DND-41 (cell line): ENCODE measurements at places on chromosomes 4 and X.
A peak's percentile ranks its signal among the peaks of the same experiment; 100 is the strongest.

- DNase-seq: no peak
- H3K4me3 ChIP-seq: no peak overlapping the region
- H3K27ac ChIP-seq: no peak overlapping the region
- H3K27me3 ChIP-seq: no peaks in the 10 kb centered on the region
Measured at GRCh38 chr4:70269674-70270073, 27.3 kb downstream of the CSN3 start.

DNA sequence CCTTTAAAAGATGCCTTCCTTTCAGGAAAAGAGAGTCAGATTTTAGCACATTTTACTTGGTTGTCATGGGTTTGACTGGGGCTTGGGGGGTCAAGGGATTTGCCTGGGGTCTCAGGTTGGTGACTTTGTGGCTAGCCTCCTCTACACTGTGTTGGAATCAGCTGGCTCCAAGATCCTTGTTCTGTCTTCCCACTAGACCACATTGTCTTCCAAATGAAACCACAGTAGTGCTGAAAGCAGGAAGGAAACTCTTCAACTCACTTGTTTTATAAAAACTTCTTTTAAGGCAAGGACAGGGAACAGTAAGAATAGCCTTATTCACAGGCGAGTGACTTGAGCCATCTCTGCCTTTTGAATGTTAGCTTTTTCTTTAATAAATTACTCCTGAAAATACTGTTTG is 37.0 kb upstream of the OTUD4 start:
- H3K4me1 ChIP-seq: no peaks in the 10 kb centered on the region
- H3K27me3 ChIP-seq: peaks cover 6% of the 10 kb centered on the region

- H3K4me3 ChIP-seq: no peak overlapping the region
- peak; percentile 74 for DNase-seq
- H3K36me3 ChIP-seq: peaks cover 28% of the 10 kb centered on the region
- H3K4me1 ChIP-seq: peaks cover 98% of the 10 kb centered on the region
- no peaks in the 10 kb centered on the region for H3K27me3 ChIP-seq
- H3K27ac ChIP-seq: peak overlapping the region; percentile 100
Measured at GRCh38 chrX:7086384-7086783, 61.1 kb upstream of the STS start.

DNA sequence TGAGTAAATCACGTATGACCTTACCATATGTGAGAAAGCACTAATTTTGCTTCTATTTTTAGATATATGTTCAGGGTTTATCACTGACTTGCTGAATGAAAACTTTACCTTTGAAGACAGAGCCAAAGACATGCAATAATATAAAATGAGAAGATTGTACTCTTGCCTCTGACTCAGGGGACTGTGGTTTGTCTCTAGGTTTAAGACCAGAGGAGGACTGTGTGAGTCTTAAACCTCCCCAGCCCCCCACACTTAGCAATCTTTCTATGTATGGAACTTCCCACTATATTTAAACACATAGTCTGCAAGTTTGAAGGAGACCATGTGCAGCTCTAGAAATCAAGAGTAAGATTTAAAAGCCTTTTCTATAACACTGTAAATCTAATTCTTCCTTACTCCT is 368.7 kb upstream of the FAM241A start:
- no peak overlapping the region for H3K27ac ChIP-seq
- no peaks in the 10 kb centered on the region for H3K4me1 ChIP-seq
- DNase-seq: no peak
- no peaks in the 10 kb centered on the region for H3K36me3 ChIP-seq
- no peaks in the 10 kb centered on the region for H3K27me3 ChIP-seq

DNA sequence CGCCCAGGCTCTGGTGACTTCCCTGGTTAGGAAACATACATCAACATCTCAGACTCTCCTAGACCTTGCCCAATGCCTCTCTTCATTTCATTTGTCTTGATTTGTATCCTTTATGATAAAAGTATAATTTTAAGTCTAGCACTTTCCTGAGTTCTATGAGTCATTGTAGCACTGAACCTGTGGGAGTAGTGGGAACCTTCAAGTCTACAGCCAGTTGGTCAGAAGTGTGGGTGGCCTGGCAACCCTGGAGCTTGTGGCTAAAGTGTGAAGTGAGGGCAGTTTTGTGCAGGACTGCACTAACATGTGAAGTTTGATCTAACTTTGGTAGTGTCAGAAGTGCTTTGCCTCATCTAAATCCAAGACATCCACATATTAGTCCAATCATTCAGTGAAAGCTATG is 259.3 kb upstream of the IGFBP7 start:
- H3K27me3 ChIP-seq: no peaks in the 10 kb centered on the region
- no peaks in the 10 kb centered on the region for H3K4me1 ChIP-seq
- H3K4me3 ChIP-seq: no peak overlapping the region
- H3K27ac ChIP-seq: no peak overlapping the region
- no peak for DNase-seq

- no peak overlapping the region for H3K27ac ChIP-seq
- H3K36me3 ChIP-seq: no peaks in the 10 kb centered on the region
- H3K4me3 ChIP-seq: no peak overlapping the region
- DNase-seq: no peak
- peaks cover 2% of the 10 kb centered on the region; the same call in 1 of the 2 replicates for H3K4me1 ChIP-seq
Measured at GRCh38 chr4:38243388-38244053, 283.3 kb downstream of the PTTG2 start.

DNA sequence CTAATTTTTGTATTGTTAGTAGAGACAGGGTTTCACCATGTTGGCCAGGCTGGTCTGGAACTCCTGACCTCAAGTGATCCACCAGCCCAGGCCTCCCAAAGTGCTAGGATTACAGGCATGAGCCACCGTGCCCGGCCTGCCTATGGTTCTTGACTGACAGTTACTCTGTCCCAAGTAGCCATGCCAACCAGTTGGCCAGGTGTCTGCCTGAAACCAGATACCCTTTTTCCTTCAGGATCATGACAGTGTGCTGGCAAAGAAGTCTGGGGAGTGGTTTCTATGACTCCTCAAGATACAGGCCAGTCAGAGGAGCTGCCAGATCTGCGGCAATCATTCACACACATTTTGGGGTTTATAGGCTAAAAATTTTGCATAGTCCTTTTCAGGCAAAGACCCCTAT is 1.7 kb upstream of the LAS1L start:
- peaks cover 31% of the 10 kb centered on the region for H3K4me1 ChIP-seq
- H3K27me3 ChIP-seq: no peaks in the 10 kb centered on the region
- H3K27ac ChIP-seq: no peak overlapping the region
- H3K4me3 ChIP-seq: no peak overlapping the region

GRCh38 chr4:6730603-6731317 is 14.8 kb downstream of the BLOC1S4 start:
- H3K4me3 ChIP-seq: no peak overlapping the region
- H3K4me1 ChIP-seq: no peaks in the 10 kb centered on the region

DNA sequence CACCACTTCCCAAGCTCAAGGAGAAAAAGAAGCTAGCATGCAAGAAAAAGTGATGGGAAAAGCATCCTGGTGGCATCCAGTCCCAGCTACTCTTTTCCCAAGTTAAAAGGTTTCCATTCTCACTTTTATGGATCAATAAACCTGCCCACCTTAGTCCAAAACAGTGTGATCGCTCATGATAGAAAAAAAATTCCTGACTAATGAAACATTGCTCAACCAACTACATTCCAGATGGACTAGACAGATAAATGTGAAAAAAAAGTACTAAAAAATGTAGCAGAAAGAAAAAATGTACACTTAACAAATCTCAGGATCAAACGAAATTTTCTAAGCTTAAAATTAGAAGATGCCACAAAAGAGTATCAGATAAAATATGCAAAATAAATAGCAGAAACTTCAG is 312.2 kb downstream of the TMA16 start:
- H3K4me1 ChIP-seq: no peaks in the 10 kb centered on the region
- H3K27me3 ChIP-seq: no peaks in the 10 kb centered on the region
- H3K27ac ChIP-seq: no peak overlapping the region
- DNase-seq: no peak

GRCh38 chr4:145909281-145909715 is 29.3 kb downstream of the ZNF827 start:
- no peak for DNase-seq
- no peak overlapping the region for H3K4me3 ChIP-seq
- H3K27me3 ChIP-seq: no peaks in the 10 kb centered on the region
- H3K27ac ChIP-seq: no peak overlapping the region
- H3K4me1 ChIP-seq: no peaks in the 10 kb centered on the region

- no peaks in the 10 kb centered on the region for H3K27me3 ChIP-seq
- no peak overlapping the region for H3K27ac ChIP-seq
- no peak for DNase-seq
- H3K4me1 ChIP-seq: no peaks in the 10 kb centered on the region
- H3K4me3 ChIP-seq: no peak overlapping the region
- no peaks in the 10 kb centered on the region for H3K36me3 ChIP-seq
Measured at GRCh38 chr4:164716901-164717300, 37.0 kb upstream of the SMIM31 start.

DNA sequence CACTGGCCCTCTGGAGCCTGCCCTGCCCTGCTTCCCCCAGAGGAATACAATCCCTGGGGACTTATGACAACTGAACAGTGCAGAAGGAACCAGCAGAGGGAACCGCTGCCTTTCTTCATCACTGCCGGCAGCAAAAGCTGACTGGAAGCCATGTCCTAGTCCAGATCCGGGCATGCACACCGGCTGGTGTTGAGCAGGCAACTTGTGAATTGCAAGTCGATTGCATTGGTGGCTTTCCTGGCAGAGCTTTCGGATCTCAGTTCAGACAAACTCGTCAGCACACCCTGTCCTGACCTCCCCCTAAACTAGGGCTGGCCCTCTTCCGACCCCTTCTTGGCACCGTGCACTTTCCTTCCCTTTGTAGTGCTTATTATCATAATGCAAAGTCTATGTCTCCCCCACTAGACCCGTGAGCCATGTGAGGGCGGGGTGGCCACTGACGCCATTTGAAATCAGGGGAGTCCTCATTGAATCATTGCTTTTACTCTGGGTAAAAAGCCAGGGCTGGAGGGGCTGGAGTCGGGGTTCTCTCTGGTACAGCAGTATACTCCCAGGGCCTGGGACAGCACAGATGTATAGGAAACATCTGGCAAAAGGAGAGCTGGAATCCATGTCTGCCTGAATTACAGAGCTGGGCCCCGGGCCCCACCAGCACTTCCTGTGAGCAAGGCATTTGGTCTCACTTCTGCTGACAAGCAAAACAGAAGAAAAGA is 1.8 kb downstream of the ARHGAP4 start:
- no peaks in the 10 kb centered on the region for H3K27me3 ChIP-seq
- H3K4me1 ChIP-seq: peaks cover 55% of the 10 kb centered on the region
- peaks cover 58% of the 10 kb centered on the region for H3K36me3 ChIP-seq
- peak overlapping the region; percentile 85; the same call in 1 of the 2 replicates for H3K4me3 ChIP-seq
- DNase-seq: peak; percentile 66

GRCh38 chr4:154030152-154030551 is 241.3 kb upstream of the SFRP2 start:
- H3K36me3 ChIP-seq: no peaks in the 10 kb centered on the region
- no peaks in the 10 kb centered on the region for H3K4me1 ChIP-seq
- no peak overlapping the region for H3K4me3 ChIP-seq
- H3K27me3 ChIP-seq: no peaks in the 10 kb centered on the region

- no peaks in the 10 kb centered on the region for H3K27me3 ChIP-seq
- H3K4me3 ChIP-seq: no peak overlapping the region
- DNase-seq: no peak
- H3K4me1 ChIP-seq: no peaks in the 10 kb centered on the region
- no peaks in the 10 kb centered on the region for H3K36me3 ChIP-seq
Measured at GRCh38 chr4:57905965-57906364, 795.8 kb upstream of the IGFBP7 start.

DNA sequence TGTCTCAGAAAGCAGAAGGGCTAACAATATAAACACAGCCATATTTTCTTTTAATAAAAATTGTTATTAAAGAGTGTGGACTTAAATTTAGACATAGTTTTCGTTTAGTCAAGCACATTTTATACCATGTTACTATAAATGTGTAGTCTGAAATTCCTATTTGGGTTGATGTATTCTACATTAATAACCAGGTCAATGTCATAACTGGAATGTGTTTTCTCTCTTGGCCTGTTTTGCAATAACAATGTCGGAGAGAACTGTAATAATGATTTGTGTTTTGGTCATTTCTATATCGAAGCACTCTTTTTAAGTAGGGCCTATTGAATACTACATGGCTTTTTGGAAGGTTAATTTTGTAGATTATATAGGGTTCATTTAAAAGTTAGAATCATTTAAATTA is 5.5 kb downstream of the USO1 start:
- no peak for DNase-seq
- no peaks in the 10 kb centered on the region; the same call in 1 of the 2 replicates for H3K36me3 ChIP-seq
- H3K27ac ChIP-seq: no peak overlapping the region
- no peak overlapping the region for H3K4me3 ChIP-seq

DNA sequence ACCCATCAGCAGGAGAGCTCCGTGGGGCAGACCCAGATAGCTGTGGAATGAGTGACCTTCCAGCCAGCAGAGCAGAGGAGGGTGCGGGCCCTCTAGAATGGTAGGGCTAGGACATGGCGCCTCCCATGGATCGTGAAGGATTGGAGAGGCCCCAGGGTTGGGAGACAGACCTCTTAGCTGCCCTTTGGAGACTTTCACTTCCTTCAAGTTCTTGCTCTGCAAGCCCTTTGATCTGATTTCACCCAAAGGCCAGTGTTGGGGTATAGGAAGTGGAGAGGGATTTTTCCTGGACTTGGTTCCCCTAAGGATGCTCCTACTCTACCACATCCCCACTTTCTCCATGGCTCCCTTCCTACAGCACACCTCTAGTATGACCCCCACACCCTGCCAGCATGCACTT is 3.0 kb downstream of the SASH3 start:
- peaks cover 73% of the 10 kb centered on the region for H3K4me1 ChIP-seq
- H3K4me3 ChIP-seq: peak overlapping the region; percentile 61
- no peaks in the 10 kb centered on the region for H3K27me3 ChIP-seq
- peak overlapping the region; percentile 98 for H3K27ac ChIP-seq
- H3K36me3 ChIP-seq: peaks cover 75% of the 10 kb centered on the region

GRCh38 chr4:121370729-121371325 is 10.0 kb downstream of the QRFPR start:
- DNase-seq: peak; percentile 39
- peaks cover 3% of the 10 kb centered on the region for H3K27me3 ChIP-seq
- H3K36me3 ChIP-seq: no peaks in the 10 kb centered on the region
- no peak overlapping the region for H3K27ac ChIP-seq

- H3K27me3 ChIP-seq: no peaks in the 10 kb centered on the region
- no peak for DNase-seq
- no peak overlapping the region for H3K4me3 ChIP-seq
- H3K27ac ChIP-seq: no peak overlapping the region
- 0 out of 2 replicates have a peak, but pooled peaks cover 2% of the 10 kb centered on the region for H3K4me1 ChIP-seq
Measured at GRCh38 chrX:48890934-48891401, 6.6 kb downstream of the TIMM17B start.

GRCh38 chr4:161097821-161098220 is 1066.0 kb downstream of the FSTL5 start:
- no peaks in the 10 kb centered on the region for H3K27me3 ChIP-seq
- H3K4me3 ChIP-seq: no peak overlapping the region
- no peak for DNase-seq
- no peaks in the 10 kb centered on the region for H3K36me3 ChIP-seq
- no peak overlapping the region for H3K27ac ChIP-seq

GRCh38 chr4:132123870-132124623 is 1025.0 kb upstream of the PCDH10 start:
- H3K4me3 ChIP-seq: no peak overlapping the region
- no peak for DNase-seq
- no peaks in the 10 kb centered on the region for H3K36me3 ChIP-seq
- H3K27ac ChIP-seq: peak overlapping the region; percentile 22; the same call in 1 of the 2 replicates
- H3K27me3 ChIP-seq: no peaks in the 10 kb centered on the region
